ENCODE measurements at places on chromosomes 16 and 17.

DNA sequence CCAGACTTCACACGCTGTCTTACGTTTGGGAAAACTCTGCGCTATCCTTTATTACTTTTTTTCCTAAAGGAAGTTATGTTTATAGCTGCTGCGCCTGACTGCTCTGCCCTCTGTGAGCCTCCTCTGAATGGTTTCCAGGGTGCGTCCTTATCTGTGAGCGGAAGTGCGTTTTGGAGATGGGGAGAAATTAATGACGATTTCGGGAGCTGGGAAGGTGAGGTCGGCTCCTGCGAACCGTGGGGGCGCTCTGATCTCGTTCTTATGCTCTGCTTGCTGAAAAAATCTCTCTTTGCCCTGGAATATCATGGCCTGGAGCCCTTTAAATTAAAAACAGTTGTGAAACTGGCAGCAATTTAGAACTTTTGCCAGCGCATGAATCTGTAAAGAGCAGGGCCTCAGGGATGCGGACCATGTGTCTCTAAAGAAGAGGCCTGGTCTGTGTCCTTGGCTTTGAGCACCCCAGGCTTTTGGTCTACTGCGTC is 135.7 kb upstream of the ZFHX3 start:
- DNase-seq = no peak

- DNase-seq = no peak
Observed at GRCh38 chr17:27553019-27553511, 77.9 kb upstream of the LGALS9 start.

DNA sequence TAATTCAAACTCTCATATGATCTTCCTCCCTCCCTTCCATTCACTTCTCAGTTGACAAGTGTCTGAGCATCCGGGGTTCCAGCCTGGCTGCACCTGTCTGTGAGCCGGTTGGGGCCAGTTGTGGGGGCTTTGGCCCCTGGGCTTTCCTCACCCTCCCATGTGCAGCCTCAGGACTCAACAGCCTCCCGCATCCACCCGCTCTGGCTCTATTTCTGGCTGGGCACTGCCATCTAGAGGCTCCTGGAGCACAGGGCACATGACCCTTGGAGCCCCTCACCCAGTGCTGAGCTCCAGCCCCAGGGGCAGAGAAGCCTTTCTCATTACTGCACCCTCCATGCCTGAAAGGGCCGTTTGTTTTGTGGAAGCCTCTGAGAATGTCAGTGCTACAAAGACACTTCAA is 43.3 kb downstream of the HAPSTR1 start:
- peak; percentile 36 for DNase-seq

DNA sequence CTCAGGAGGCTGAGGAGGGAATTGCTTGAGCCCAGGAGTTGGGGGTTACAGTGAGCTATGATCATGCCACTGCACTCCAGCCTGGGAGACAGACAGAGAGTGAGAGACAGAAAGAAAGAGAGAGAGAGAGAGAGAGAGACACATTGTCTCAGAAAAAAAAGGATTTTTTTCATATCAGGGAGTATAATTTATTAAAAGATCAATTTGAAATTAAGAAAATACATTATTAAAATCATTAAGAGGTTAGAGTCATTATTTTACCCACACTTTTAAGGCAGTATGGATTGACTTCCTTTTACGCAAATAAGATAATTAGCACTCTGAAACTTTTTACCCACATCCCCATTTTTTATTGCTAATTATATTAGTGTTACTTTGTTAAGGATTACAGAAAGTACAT is 804.3 kb downstream of the CDH11 start:
- no peak for DNase-seq

- DNase-seq = no peak
Observed at GRCh38 chr17:2366747-2367494, 29.6 kb downstream of the SGSM2 start.

DNA sequence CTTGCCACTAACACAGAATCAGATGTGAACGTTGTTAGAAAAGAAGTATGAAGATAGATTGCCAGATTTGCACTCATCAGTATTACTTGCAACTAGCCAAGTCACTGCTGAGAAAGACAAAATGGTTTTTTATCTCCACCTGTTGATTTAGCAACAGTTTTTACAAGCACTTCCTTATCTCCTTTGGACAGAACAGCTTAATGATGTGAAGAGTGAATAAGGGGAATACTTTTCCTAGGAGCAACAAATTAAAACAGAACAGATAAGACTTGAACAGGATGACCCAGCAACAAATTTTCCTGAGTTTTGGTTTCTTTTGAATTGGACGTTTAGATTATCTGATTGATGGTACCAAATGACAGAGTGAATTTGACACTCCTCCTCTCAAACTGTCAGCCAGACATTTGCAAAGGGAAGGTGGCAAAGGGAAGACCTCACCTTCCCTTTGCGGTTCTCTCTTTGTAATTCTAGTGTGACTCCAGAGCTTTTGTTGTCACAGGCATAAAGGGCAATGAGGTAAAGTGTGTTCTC is 130.6 kb downstream of the NLK start:
- no peak for DNase-seq

DNA sequence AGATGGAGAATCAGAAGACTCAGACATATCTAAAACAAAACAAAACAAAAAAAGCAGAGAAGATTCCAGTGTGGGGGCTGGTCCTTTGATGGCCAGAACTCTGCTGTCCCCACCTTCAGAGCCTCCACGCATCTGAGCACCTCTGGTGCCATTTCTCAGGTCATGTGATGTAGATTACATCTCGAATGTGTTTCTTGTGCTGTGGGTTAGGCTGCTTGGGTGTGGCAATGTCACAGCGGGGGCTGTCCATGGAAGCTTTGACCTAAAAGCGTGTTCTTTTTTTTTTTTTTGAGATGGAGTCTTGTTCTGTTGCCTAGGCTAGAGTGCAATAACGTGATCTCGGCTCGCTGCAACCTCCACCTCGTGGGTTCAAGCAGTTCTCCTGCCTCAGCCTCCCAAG is 51.2 kb downstream of the PLD6 start:
- no peak for DNase-seq

DNA sequence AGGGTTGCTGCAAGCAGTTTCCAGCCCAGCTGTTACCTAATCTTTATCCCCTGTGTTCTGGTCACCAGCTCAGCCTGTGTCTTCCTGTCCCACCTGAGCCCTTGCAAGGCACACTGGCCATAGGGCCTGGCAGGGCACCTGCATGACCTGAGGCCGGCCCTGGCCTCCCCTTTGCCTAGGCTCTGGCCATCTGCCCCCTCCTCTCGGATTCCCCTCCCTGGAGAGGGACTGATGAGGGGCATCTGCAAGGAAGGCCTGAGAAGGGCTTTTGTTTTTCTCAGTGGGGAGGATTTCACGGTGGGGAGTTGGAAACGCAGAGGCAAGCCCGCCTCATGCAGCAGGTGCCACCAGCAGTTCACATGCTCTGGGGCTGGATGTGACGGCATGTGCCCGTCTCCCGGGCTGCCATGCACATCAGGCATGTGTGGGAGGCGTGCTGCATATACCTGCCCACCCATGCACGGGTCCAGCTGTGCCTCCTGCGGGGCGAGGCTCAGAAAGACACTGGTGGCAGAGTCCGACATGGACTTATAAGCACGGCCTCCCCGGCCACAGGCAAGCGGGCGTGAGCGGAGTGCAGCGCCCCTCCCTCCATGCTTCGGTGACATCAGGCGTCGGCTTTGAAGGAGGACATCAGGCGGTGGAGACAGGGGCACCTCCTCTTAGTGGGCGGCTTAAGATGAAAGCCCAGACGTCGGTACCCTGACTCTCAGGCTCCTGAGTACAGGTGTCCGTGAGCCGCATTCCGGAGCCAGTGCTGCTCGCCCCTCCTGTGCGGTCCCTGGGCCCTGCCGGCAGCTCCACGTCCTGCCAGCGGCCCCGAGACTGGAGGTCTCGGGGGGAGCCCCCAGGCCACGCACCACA is 16.5 kb downstream of the ASPSCR1 start:
- DNase-seq = no peak

- no peak for DNase-seq
Observed at GRCh38 chr17:50256826-50257618, 17.2 kb upstream of the TMEM92 start.

DNA sequence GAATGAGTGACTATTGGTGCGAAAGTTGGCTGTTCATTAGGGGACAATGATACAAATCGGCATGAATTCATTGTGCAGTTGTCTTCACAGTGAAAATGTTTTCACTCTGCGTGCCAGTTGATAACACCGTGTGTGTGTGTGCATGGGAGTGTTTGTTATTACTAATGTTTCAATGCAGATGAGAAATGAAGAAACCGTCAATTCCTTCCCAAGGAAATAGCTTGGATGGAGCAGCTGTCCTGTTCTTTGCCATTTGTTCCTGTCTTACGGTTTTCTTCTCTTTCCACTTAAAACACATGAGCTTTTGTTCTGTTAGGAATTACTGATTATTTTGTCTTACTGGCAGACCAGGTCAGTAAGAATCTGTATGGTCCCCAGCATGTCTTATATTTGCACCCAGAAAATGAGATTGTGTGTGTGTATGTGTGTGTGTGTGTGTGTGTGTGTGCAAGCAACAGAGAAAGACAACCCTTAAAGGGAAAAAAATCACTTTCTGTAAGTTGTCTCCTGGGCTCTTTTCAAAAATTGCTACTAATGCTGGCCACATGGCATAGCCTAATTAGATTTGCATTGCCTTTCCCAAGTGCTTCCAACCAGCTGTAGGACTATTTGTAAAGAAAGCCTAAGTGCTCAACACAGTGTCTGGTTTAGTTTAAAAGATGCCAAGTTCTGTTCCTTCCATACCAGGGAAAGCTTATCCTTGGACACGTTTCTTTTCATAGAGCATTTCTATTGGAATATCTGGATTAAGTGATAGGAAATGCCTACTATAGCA is 23.8 kb downstream of the SHISA9 start:
- DNase-seq = no peak

- no peak for DNase-seq
Observed at GRCh38 chr17:4960279-4960922, 7.2 kb downstream of the SPAG7 start.

DNA sequence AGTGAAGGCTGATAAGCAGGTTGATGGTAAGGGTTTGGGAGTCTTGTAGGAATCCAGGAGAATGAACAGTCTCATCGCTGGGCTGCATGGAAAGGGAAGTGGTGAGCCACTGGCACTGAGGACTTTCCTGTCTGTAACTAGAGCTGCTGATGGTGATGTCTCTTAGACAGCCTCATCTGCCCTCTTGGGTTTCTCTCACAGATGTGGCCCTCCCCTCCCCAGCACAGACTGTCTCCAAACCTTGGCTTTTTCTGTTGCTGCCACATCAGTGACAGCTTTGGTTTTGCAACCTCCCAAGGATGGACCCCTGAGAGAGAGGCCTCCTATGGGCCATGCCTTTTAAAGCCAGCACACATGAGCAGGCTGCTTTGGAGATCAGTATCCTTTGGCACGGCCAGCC is 16.9 kb downstream of the PLCG2 start:
- DNase-seq = no peak

- no peak for DNase-seq
Observed at GRCh38 chr16:81519301-81520150, 74.9 kb downstream of the CMIP start.

Data from stimulated activated CD8-positive, alpha-beta memory T cell treated with anti-CD3 and anti-CD28 coated beads, Interleukin-7, amount 100 ng/mL, for 24 hours (primary cell).